NCI-H2029 treated with DMSO at 0.1 percent for 48 hours (cell line): ENCODE measurements at places on chromosomes 7 and 10.

GRCh38 chr7:88669913-88670312 is 89.6 kb upstream of the ZNF804B start:
- DNase-seq: no peak

DNA sequence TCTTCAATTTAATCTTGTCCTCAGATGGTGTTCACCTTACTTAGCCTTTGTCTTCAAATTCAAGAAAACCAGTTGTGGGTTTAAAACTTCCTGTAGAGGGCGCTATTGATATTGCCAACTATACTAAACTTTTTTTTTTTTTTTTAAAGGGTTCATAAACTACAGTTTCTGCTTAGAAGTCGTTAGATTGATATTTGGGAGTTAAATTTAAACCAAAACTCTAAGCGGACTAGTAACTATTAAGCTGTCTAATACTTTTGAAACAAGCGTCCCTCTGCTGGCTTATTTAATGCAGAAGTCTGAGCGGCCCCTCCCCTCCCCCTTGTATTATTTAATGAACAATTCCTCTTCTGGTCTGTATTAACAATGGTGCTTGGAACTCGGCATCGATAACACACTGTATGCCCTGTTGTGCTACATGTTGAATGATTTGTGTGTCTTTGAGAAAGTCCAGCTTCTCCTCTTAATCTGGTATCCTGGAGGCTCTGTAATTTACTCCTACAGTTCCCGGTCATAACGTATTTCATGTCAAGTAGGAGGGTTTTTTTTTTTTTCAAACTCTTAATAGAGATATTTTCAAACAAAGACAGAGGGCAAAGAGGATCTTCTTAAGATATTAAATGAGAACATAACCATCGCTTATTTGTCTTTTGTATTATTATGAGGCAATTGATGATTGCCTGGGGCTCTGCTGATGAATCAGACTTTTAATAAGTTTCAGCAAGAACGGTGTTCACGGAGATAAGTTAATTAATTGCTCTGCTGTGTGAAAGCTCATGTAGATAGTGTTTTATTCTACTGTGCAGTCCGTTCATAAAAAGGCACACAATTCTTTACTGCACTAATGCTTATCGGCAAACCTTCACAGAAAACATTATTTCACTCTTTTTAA is 22.6 kb upstream of the CREB5 start:
- DNase-seq: peak; percentile 56

DNA sequence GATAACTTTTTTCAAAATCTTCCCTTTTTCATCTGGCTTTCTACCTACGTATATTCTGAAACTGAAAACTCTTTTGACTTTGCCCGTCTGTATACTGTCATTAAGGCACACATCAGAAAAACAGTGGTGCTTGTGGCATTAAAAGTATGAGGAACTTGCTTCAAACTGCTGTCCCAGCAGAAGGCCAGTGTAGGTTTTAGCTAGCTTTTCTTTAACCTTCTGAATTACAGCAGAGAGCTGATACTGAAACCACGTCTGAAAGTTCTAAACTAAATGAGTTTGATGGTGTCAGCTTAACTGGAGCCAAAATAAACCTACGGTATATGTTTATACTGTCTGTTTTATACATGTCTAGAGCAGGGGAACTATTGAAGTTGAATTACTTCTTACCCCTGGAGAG is 283.4 kb downstream of the TFEC start:
- DNase-seq: no peak

DNA sequence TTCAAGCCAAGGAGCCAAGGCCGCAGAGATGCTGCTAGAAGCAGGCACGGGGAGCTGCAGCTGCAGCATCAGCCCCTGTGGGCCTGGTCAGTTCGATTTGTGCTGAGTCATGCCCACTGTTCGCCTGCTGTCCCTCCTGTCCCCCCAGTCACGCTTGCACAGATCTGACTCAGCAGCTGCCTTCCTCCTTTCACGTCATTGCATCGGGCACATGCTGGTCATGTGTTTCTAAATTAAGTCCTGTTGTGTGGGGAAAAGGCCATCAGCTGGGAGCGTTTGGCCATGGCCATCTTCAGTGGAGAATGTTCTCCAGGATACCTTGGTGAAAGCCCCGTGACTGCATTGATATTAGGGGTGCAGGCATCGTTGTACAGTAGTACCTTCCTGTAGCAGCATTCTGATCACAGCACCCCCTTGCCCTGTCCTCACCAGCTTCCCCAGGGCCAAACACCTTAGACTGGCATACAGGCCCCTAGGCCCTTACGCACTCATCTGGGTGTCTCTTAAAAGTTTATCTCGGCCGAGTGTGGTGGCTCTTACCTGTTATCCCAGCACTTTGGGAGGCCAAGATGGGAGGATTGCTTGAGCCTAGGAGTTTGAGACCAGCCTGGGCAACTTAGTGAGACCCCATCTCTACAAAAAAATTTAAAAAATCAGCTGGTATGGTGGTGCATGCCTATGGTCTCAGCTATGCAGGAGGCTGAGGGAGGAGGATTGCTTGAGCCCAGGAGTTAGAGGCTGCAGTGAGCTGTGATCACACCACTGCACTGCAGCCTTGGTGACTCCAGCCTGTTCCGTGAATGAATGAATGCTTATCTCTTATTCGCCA is 23.2 kb downstream of the POR start:
- DNase-seq: no peak

GRCh38 chr10:18397906-18398305 is 253.5 kb downstream of the NSUN6 start:
- DNase-seq: no peak

- DNase-seq: no peak
These were observed 159.2 kb upstream of the ITGB1 start for GRCh38 chr10:33117230-33117629.

DNA sequence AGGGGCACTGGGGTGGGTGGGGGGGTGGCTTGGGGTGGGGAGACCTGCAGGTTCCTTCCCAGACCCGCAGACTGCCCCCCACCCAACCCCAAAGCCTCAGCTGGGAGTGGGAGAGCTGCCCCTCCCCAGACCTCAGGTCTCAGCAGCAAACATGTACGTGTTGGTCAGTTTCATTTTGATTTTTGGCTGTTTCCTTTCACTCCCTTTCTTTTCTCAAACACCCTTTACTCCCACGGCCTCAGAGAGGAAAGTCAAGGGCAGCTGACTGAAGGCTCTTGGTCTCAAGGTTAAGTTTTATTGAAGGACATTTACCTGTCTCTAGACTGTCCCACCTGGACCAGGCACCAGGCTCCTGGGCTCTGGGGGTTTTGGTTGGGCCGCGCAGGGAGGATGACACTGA is 34.1 kb upstream of the HSPB1 start:
- DNase-seq: no peak

GRCh38 chr10:31383810-31384588 is 65.0 kb downstream of the ZEB1 start:
- DNase-seq: no peak

DNA sequence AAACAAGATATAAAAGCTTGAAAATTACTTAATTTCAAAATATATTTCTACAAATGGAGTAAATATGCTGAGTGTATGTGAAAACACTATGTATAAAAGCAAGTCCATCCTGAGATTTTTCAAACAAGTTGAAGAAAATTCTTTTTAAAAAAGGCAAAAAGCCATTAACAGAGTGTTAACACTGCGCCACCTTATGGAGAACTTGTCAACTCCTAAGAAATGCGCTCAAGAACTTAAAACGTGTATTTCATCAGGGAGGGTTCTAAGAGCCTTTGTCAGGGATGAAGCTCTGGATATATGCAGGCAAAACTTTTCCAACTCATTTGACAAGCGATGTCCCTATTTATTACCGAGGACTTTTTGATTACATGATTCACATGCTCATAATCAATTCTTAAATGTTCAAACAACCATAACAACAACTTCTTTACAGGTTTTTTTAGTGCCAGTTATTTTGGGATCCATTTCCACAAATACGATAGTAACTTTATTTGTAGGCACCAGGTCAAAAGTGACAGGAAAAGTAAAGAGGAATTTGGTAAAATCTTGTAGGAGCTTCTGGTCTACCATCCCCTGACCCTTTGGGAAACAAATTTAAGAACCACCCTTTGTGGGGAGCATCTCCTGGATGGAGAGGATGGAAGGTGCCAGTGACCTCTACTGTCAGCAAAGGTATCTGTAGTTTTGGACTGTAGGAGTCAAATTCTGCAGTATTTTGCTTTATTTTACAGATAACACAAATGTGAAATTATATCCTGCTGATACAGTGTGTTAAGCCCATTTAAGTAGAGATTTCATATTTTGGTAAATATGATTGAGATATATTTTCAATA is 23.2 kb downstream of the CALCR start:
- DNase-seq: no peak

DNA sequence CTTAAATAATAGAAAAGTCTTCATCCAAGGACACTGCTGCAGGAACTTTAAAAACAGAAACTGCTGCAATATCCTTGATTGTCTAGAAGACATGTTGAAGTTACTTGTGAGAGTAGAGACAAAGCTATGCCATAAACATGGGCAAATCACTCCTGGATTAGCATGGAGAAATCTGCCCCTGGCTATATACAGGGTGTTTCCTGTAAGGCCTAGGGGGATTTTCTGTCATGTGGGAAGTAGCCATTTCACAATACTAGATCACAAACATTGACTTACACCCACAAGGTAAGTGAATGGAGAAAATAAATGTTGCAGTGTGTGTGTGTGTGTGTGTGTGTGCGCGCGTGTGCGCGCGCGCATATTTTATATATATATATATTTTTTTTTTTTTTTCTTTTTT is 35.2 kb upstream of the PDK4 start:
- DNase-seq: no peak

GRCh38 chr10:88986549-88987242 is 3.9 kb upstream of the FAS start:
- DNase-seq: no peak

DNA sequence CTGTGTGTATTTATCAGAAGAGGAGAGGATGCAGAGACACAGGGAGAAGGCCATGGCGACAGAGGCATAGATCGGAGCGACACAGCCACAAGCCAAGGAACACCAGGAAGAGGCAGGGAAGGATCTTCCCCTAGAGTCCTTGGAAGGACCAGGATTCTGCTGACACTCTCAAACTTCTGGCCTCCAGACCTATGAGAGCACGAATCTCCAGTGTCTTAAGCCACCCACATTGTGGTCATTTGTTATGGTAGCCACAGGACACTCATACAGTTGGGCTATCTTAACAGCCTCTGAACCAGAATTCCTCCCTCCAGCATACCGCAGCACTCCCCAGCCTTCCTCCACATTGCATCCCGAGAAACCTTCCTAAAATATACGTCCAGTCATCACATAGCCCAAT is 367.0 kb upstream of the MGMT start:
- DNase-seq: no peak

- no peak for DNase-seq
These were observed 467.0 kb upstream of the AKR1E2 start for GRCh38 chr10:4359003-4359402.

DNA sequence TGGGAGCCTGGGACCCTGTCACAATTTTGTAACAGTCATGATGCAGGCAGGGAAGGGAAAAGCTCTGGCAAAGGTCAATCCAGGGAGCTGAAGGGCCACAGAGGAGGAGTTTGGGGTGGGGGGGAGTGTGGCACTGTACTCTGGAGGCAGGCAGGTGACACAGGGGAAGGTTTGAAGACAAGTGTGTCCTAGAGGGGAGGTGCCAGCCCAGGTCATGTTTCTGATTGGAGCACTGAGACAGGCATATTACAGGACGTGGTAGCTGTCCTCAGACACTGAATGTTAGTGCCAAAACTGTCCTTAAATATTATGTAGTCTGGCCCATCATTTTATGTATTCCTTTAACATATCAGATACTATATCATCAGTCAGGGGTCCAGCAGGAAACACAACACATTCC is 75.6 kb upstream of the LRRC4 start:
- no peak for DNase-seq

DNA sequence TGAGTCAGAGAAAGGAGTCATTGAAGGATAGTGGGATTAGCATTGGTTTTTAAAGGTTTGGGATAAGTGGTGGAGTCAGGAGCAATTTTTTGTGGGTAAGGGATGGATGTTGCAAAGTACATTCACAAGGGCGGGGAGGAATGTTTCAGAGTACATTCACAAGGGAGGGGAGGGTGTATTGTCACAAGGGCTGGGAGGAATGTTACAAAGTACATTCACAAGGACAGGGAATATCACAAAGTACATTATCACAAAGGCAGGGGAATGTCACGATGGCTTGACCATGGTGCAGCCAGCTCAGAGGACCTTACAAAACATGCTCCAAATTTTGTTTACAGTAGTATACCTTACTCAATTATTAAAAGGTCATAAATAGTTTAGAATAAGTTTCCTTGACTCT is 30.3 kb downstream of the C1GALT1 start:
- no peak for DNase-seq

- DNase-seq: no peak
These were observed 3.8 kb upstream of the ADAMTS14 start for GRCh38 chr10:70668454-70668970.

GRCh38 chr10:16792675-16793074 is 24.5 kb downstream of the RSU1 start:
- DNase-seq: no peak

DNA sequence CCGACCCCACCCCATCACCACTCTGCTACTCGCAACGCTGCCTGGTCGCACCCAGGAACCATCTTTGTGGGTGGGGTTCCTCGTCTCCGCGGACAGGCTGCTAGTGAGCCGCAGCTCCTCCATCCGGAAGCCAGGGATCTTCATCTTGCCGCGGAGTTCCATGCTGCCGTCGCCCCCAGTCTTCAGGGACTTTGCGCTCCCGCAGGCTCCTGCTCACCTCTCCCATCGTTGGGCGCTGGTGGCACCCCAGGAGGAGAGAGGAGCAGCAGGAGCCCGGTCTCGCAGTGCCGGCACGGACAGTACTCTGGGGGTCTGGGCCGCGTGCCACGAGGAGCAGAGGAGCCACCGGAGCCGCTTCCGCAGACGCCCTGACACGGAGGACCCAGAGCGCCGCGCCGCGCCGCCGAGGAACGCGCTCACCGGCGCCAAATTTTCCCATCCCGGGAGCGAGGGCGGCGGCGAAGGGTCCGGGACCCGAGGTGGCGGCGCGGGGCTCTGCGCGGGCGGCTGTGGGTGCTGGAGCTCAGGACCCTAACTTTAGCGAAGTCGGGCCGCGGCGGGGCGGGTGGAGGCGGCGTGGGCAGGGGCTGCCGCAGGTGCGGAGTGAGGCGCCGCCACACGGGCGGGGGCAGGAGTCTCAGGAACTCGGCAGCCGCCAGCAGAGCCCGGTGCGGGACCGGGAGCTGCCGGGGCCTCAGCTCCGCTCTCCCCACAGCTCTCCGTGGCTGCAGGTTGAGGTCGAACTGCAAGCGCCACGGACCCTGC is 750.1 kb upstream of the SORCS1 start:
- DNase-seq: no peak

- DNase-seq: no peak
These were observed 335.4 kb downstream of the PTPRN2 start for GRCh38 chr7:158252081-158252836.

- no peak for DNase-seq
These were observed 400.4 kb downstream of the CDC14C start for GRCh38 chr7:49324707-49325106.

DNA sequence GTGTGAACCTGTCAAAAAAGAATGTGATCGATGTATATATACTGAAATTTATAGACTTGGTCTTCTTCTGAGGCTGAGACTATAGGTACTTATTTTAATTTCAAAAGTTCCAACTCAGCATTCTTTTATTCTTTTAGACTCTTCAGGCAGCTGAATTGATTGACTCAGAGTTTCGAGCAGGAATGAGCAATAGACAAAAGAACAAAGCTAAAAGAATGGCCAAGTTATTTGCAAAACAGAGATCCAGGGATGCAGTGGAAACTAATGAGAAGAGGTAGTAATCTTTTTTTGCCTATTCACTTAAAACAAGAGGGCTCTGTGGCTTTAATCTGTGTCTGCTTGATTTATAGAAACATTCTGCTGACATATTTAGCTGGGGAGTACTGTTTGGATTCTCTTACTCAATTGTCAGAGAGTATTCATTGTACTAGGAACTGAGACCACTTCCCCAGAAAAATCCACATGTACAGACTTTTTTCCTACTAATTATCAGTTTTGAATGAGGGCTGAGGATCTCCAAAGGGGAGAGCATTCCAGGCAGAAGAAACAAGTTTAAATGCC is 30.1 kb downstream of the BTAF1 start:
- DNase-seq: no peak
